NCI-H1436 (cell line): ENCODE measurements at places on chromosomes 5 and 9.

- DNase-seq = no peak
Observed at GRCh38 chr9:6114424-6114823, 99.0 kb upstream of the RANBP6 start.

GRCh38 chr5:125575891-125576505 lies 829.6 kb upstream of the ZNF608 start:
- DNase-seq = peak; percentile 83

DNA sequence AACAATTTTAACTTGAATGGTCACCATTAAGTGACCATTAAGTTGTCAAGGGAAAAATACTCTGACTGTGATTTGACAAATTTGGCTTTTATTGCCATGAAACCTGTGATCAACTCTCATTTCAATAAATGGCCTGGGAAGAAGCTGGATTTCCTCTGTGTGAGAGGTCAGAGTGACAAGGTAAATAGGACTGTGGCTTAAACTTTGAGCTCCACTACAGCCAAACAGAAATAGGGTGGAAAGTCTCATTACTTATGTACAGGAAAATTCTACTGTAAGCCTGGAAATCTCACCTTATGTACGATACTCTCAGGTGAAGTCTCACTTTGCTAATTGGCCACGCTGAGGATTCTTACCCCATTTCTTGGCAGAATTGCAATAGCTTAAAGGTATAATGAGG lies 67.3 kb downstream of the NPR3 start:
- no peak for DNase-seq

GRCh38 chr5:74945561-74946165 lies 79.5 kb upstream of the FAM169A start:
- no peak for DNase-seq

DNA sequence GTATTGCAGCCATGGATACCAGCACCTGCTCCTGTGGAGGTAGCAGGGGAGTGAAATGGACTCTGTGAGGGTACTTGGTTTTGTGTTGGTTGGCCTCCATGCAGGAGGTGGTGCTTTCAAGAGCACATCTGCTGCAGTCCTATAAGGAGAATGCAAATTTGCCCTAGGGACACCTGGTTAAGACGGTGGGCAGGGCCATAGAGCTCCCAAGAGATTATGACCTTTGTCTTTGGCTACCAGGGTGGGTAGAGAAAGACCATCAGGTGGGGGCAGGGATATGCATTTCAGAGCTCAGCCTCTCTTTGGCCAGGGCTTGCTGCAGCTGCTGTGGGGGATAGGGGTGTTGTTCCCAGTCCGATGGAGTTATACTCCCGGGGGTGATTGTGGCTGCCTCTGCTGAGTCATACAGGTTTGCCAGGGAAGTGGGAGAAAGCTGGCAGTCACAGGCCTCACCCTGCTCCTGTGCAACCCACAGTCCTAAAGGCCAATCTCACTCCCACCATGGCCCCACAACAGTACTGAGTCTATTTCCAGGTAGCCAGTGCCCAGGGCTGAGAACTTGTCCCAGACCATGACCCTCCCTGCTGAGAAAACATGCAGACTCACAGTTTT lies 14.0 kb upstream of the PDLIM4 start:
- DNase-seq = no peak
